Aorta (tissue), 5 donors: ENCODE measurements at places on chromosomes 11 and 22.

GRCh38 chr11:10398525-10398924 lies 56.5 kb upstream of the AMPD3 start:
- H3K36me3 ChIP-seq, result no peaks in the 10 kb centered on the region
- H3K27me3 ChIP-seq, result no peaks in the 10 kb centered on the region
- DNase-seq, result peak; percentile 78

DNA sequence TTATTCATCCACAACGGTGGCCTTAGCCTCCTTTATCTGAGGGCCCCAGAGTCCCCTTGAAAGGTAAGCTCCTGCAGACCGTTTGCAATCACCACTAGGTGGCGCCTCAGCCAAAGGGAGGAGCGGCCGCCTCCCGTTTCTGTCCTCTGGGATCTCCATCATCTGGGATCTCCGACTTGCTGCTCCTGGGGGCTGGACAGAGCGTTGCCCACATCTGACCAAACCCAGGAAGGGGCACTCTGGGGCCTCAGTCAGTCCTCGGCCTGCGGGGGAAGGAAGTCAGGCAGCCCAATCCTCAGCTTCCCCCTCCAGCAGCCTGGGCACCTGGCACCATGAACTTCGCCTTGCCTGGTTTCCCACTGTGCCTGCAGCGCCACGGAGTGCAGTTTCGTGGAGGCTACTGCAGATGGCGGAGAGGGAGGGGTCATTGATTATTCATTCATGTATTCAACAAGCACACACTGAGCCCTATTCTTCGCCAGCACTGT lies 23.5 kb downstream of the TP53I11 start:
- no peaks in the 10 kb centered on the region for H3K4me1 ChIP-seq
- H3K27ac ChIP-seq, result no peak overlapping the region

- no peak overlapping the region for H3K4me3 ChIP-seq
- H3K4me1 ChIP-seq, result no peaks in the 10 kb centered on the region
Measured at GRCh38 chr11:118059246-118059940, 17.5 kb upstream of the TMPRSS4 start.

GRCh38 chr22:46062971-46063631 lies 86.1 kb upstream of the WNT7B start:
- peaks cover 3% of the 10 kb centered on the region for H3K4me1 ChIP-seq
- no peaks in the 10 kb centered on the region for H3K27me3 ChIP-seq
- H3K27ac ChIP-seq, result peak overlapping the region; percentile 23
- no peaks in the 10 kb centered on the region for H3K36me3 ChIP-seq
